ENCODE measurements at places on chromosomes 3 and 15.

DNA sequence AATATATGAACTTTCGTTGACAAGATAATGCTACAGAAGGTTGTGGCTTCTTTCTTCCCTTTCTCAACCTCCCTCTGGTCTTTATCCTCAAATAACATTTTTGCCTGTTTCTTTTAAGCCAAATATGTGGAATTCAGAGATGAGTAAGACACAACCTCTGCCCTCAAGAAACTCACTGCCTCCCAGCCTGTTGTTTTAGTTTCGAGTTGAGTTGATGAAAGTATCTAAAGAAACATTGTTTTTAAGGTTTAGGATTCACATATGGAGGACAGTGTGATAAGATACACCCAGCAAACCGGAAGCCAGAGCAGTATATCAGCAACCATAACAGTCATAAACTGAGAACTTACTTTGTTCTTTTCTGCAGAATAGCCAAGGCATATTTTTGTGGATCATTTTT is 218.6 kb downstream of the THSD4 start:
- DNase-seq: no peak

DNA sequence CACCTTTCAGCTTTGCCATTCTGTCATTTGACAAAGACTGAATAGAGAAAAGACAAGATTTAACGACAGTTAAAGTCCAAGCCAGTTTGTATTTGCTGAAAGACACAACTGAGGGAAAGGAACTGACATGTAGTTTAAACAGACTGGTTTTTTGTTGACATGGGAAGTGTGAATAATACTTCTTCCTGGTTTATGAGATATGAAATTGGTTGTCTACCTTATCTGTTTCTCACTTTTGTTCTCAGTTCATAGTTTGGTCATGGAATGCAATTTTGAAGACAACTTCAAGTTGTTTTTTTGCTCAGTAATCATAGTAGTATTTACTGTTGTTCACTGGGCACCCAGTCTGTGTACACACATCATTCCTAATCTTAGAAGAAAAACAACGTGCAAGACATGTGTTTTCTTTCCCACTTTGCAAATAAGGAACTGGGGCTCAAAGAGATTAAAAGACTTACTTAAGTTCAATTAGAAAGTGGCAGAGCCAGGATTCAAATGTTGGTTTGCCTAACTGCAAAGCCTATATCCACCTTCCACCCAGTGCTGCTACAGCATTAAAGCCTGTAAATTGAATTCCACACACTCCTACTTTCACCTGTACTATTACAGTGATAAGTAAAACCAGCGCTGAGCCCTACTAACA is 103.5 kb downstream of the LPP start:
- no peak for DNase-seq

GRCh38 chr3:192307631-192308030 is 419.7 kb downstream of the FGF12 start:
- DNase-seq: no peak

DNA sequence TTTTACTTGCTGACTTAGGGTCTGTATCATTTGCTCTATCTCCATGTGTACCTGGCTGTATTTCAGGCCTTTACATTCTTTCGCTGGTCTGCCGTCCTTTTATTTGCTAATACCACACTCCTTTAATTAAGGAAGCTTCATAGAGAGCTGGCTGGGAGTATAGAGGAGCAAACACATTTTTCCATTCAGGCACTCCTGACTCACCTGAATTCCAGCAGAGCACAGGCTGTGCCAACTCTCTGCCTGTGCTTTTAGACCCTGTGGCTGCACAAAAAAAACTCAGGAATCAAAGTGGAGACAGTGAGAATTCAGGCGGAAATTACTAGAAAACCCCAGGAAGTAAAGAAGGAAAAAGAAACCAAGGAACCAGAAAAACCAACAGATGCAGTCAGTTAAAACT is 29.0 kb upstream of the ATP10A start:
- DNase-seq: no peak

- DNase-seq: no peak
Observed at GRCh38 chr3:40332684-40333083, 23.2 kb downstream of the EIF1B start.

DNA sequence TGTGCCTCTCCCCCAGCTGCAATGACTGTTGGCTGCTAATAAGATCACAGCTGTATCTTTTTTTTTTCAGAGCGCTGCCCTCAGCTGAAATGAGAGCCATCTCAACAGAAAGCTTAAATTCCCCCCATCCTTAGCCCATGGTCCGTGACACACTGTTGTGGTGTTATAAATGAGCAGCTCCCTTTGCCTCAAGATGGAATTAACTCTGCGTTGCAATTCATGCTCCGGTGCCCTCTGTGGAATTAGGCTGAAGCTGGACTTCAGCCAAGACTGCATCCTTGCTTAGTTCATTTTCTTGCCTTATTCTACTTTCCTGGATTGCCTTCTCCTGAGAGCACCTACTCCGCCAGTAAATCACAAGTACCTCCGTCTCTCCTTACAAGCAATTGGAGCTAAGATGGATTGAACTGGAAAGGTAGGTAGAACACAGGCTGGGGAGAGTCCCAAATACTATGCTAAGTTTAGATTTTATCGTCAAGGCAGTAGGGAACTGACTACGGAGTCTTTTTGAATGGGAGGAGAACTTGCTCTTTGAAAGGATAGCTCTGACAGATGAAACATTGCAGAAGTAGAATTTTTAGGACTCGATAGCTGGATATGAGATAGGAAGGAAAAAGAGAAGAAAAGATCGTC is 39.0 kb upstream of the THRB start:
- no peak for DNase-seq

GRCh38 chr3:197516517-197516889 is 39.3 kb downstream of the BDH1 start:
- no peak for DNase-seq
